Fibroblast of upper back skin (primary cell): ENCODE measurements at places on chromosomes 5 and 9.
A peak's percentile ranks its signal among the peaks of the same experiment; 100 is the strongest.

- no peak for DNase-seq
These were observed 354.9 kb downstream of the CETN3 start for GRCh38 chr5:90054612-90055011.

DNA sequence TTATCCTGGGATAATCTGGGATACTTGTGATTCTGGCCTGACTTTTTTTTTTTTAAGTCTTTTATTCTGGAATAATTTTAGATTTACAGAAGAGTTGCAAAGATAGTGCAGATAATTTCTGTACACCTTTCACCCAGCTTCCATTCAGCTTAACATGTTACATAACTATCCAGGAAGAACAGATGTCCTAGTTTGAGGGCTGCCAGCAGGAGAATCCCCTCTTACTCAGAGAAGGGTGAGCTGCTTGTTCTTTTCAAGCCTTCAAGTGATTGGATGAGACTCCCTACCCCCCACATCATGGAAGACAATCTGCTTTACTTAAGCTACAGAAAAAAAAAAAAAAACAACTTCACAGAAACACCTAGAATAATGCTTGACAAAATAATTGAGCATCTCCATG, 254.2 kb downstream of the TRIM32 start:
- DNase-seq = no peak

GRCh38 chr5:11477786-11478185, 426.5 kb downstream of the CTNND2 start:
- peak; percentile 21 for DNase-seq

- peak; percentile 36 for DNase-seq
These were observed 11.5 kb downstream of the SARDH start for GRCh38 chr9:133726401-133727276.

DNA sequence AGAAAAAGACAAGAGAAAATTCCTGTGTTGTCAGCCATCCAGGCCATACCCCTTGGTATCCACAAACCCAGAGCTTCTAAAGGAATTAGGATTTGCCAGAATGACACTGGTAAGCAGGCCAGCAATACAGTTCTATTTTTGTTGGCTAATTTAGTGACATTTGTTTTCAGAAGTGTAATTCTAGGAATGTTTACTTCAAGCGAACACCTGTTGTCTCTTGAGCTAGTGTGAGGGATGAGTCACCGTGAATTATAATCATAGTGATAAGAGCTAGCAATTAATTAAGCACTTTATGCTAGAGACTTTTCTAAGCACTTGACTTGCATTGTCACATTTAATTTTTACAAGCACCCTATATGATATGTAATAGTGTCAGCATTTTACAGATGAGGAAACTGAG, 99.2 kb downstream of the PRKACG start:
- no peak for DNase-seq

DNA sequence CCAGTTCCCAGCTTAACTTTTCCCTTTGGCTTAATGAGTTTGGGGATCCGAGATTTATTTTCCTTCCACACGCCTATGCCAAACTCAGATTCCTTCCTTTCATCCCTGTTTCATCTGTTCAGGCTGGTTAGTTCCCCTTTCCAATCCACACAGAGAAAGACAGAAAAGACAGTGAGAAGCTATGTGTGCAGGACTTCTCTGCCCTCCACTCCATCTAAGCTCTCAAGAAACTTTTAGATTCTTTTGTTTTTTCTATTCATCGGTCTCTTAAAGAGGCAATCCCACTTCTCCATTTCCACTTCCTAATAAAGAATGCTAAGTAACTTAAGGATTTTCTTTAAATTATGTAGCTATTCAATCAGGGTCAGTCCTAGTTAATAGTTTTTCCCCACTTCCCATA, 11.2 kb downstream of the ITGA1 start:
- DNase-seq = no peak

DNA sequence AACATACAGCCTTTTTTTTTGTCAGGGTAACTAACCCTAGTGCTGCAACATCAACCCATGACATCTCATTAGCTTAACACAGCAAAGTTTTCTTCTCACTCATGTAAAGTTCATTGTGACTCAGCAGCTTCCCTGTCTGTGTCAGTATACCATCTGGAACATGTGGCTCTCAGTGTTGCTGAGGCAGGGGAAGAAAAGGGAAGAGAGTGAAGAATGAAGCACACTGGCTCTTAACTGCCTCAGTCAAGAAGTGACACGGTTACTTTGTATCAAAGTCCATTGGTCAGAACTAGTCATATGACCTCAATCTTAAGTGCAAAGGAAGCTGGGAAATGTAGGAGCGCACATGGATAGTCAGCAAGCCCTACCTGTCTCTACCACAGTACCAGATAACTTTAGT, 185.0 kb upstream of the ELL2 start:
- DNase-seq = peak; percentile 86

GRCh38 chr5:62886603-62887315, 308.1 kb downstream of the LRRC70 start:
- DNase-seq = no peak

GRCh38 chr9:26656003-26656870, 236.4 kb downstream of the CAAP1 start:
- DNase-seq = peak; percentile 31

DNA sequence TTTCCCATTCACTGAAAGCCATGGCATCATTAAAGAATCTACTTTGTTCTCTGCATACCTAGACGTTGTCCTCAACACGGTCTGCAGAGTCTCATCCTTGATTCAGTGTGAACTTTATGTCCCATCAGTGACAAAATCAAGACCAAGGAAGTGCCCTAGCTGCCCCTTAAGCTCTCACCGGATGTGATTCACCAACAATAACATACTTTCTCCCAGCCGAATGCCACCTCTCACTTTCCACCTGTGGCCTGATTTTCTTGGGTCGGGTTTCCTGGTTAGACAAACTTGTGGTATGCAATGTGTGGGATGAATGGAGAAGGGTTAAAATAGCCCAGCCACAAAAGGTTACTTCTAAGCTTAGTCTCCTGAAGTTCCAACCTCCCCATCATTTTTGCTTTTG, 145.3 kb upstream of the PAPPA start:
- no peak for DNase-seq

- DNase-seq = no peak
These were observed 2.4 kb downstream of the OTP start for GRCh38 chr5:77635917-77636640.

GRCh38 chr5:178668579-178668978, 41.7 kb upstream of the CLK4 start:
- DNase-seq = no peak

DNA sequence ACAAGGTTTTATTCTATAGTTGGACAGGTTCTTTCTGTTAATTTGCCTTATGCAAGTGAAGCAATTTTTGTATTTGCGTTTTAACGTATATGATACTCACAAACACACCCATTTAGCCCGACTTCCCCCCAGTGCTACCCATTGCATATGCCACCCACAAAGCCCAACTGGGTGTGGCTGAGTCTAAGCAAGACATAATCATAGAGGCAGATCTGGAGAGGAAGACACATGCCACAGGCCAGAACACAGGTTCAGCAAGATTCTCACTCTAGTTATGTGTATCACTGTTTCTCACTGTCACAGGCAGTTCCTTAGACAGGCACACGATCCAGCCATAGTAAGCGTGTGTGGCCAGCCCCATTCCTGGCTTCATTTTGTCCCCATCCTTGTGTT, 29.0 kb upstream of the PUM3 start:
- DNase-seq = no peak

DNA sequence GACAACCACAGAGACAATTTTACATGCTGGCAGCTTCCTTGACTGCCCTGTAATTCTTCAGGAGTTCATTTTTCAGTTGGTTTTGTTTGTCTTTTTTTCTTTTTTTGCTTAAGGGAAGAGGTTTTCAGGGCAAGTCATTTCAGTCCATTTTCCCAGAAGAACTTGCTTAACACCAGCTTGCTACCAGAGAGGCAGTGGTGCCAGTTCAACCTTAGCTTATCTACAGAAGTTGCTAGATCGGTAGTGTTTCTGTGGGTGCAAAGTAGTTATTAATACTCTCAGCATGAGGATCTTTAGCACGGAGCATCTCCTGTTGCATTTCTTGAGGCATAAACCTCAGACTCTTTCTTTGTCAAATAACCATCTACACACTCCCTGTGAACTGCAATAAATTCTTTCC, 1.1 kb downstream of the SPEF2 start:
- no peak for DNase-seq

DNA sequence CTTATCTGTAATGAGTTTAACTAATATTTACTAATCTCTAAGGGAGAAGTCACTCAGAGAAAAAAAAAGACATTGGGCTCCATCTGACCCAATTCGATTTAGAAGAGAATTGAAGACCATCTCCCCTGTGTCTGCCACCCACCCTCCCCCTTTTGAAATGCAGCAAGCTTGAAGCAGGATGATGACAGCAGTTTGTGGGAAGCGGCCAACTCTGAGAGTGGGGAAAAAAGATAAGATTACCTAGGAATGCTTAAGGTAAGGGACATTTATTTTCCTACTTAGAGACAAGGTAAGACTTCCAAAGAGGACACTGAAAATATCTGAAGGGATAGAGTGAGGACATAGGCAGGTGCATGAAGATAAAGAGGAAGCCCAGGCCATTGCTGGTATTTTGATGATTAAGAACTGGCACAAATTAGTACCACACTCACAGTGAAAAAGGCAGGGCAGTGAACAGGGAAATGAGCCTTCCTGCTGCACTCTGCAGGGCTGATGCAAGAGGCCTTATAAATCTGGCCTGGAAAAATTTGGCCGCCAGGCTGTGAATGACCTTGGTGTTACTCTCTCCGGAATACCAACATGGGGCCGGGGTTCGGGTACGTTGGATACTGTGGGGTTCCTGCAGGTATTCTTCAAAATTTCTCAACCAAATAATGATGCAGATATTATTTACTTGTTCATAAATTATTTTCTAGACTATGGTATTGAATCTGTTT, 42.3 kb downstream of the HTR1A start:
- no peak for DNase-seq

DNA sequence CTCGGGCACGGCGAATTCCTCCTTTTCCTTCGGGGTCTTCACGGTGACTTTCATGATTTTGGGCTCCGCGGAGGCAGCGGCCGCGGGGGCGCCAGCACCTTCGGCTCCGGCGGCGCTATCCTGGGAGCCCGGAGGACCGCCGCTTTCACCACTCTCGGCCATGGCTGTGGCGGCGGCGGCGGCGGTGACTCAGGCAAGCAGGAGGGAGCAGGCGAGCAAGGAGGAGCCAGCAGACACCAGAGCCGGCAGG, 315 bp downstream of the UBQLN1 start:
- peak; percentile 72 for DNase-seq

DNA sequence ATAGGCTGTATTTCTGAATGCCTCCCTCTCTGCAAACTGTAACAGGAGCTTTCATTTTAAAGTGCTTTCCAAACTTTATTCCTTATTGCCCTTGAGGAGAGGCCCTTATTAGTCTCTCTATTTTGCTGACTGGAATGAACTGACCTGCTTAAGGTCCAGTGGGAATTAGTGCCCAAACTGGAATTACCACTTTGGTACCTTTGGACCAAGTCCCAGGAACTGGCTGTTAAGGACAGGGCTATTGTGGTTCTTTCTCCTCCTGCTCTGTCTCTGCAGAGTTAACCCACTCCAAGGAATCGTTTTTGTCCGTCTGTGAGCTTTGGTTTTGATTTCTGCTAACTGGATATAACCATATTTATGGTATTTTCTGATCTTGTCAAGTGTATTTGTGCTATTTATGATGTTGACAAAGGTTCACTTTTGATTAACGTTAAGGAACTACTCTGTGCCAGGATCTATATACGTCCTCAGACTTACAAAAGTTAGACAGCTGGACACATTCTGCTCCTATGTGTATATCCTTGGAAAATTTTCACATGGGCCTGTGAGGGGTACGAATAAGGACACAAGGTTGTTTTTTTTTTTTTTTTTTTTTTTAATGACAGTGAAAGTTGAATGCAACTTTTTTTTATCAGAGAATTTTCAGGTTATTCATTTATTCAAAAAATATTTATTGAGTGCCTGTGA, 189.1 kb upstream of the ANKRD55 start:
- no peak for DNase-seq
